Suppressor macrophage treated with lipopolysaccharide for 1 hour (primary cell): ENCODE measurements at places on chromosomes 5 and 9.

DNA sequence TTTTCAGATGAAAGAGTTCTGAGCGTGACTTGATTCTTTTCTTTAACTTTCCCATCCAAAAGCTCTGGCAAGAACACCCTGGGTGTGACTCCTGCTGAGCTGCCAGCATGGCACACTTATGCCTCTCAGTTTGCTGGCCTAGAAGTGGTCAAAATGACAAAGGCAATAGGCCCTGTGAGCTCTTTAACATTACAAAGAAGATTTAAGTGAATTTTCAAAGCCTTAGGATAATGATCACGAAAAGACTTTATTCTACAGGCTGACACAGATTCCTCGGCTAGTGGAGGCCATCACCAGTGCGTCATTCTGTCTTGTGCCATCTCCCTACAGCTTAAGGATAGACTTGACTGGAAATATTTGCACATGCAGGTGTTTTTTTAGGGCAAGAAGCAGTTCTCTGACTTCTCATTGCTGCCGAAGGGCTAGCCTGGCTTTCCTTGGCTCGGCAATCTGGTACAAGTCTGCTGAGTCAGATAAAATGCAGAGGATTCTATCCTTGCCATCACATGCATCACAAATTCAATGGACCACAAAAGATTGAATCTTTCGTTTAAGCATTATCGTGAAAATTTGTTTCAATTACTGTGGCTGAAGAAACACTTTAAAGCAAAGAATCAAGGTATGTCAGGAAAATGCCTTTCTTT lies 311.5 kb downstream of the COX7C start:
- no peak for DNase-seq

GRCh38 chr9:114027863-114028465 lies 50.1 kb downstream of the AMBP start:
- no peak for DNase-seq

GRCh38 chr5:129830288-129830687 lies 74.0 kb upstream of the CHSY3 start:
- DNase-seq: no peak

DNA sequence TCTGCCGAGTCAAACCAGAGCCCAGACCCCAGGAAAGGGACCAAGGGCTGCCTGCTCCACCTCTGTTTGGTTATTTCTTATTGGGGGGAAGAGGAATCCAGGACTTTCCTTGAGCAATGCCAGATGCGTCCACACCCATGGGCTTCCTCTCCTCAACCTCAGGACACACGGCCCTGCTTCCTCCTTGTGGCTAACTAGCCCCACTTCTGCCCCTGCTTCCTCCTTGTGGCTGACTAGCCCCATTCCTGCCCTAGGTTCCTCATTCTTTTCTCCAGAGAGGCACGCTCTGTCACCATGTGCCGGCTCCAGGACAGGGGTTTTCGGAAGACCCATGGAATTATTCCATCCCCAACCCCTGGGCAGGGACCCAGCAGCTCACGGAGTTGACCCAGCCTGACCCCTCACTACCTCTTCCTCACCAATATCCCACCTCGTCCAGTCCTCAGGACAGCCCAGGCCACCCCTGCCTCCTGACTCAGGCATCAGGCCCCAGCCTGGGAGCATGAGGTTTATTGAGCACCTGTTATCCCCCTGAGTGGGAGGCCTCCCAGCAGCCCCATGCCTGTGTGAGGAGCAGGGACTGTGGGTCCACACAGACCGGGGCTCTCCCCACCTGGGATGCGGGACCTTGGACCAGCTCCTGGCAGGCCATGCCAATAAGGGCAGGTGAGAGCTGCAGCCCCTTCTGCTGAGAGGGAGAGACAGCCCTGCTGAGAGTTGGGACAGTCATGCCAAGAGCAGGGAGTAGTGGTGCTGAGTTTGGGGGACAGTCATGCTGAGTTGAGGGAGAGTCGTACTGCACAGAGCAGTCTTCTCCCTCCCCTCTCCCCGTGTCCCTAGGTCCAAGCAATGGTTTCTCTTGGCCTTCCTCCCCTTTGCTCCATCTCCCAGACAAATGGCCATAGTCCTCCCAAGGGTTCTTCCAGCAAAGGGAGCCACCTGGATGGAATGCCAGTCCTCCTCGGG lies 11.8 kb upstream of the FCN1 start:
- DNase-seq: peak; percentile 93

GRCh38 chr5:52562473-52562872 lies 225.2 kb upstream of the ITGA1 start:
- DNase-seq: no peak

DNA sequence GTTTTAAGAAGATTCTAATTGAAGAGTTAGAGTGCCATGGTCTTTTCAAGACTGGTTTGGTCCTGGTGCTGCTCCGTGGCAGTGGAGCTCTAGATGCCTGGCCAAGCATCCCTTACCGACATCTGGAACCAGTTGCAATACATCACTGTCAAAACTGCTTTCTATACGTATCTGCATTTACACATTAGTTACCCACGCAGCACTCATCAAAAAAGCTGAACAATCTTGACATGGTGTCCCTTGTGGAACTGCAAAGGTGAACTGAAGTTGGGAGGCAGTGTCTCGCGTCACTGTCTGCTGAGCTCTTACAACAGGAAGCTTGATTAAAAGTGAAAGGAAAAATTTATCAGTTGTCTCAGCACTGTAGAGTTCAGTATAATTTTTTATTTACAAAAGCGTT lies 82.6 kb downstream of the PBX3 start:
- peak; percentile 54 for DNase-seq

- DNase-seq: no peak
Measured at GRCh38 chr5:2752821-2753439, 1.5 kb upstream of the IRX2 start.

DNA sequence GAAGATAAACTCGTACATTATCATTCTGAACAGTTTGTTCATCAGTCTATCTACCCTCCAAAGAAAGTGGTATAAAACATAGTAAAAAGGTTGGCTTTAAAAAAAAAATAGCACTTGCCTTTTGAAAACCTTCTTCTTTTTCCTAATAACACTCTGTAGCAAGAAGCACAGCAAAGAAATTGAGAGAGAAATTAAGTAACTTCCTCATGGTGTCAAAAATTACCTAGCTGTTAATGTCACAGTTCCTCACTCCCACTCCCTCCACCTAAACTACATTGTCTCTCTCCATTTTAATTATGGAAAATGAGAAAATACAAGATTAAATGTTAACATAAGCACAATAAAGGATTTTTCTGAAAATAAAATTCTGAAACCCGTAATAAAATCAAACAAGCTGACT lies 72.2 kb downstream of the CERT1 start:
- DNase-seq: peak; percentile 35

- no peak for DNase-seq
Measured at GRCh38 chr9:89434636-89435035, 63.3 kb downstream of the SEMA4D start.

- DNase-seq: no peak
Measured at GRCh38 chr5:38163636-38164237, 94.6 kb upstream of the EGFLAM start.

DNA sequence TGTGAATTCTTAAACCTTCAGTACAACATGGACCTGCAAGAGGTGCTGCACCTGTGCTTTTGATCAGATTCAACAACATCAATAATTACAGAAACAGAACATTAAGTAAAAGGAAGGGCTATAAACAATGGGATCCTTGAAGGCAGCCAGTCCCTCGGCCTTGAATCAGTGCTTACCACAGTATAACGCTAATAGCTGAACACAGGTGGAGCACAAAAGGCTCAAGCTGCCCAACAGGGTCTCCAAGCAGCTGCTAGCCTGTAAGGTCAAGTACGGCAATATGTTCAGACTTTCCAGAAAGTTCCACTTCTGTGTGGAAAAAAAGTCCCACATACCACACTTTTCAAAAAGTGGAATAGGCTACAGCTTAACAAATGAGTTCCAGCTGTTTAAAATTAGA lies 61.9 kb upstream of the ITGA1 start:
- DNase-seq: no peak

GRCh38 chr9:106621313-106622163 lies 241.4 kb upstream of the ZNF462 start:
- no peak for DNase-seq

DNA sequence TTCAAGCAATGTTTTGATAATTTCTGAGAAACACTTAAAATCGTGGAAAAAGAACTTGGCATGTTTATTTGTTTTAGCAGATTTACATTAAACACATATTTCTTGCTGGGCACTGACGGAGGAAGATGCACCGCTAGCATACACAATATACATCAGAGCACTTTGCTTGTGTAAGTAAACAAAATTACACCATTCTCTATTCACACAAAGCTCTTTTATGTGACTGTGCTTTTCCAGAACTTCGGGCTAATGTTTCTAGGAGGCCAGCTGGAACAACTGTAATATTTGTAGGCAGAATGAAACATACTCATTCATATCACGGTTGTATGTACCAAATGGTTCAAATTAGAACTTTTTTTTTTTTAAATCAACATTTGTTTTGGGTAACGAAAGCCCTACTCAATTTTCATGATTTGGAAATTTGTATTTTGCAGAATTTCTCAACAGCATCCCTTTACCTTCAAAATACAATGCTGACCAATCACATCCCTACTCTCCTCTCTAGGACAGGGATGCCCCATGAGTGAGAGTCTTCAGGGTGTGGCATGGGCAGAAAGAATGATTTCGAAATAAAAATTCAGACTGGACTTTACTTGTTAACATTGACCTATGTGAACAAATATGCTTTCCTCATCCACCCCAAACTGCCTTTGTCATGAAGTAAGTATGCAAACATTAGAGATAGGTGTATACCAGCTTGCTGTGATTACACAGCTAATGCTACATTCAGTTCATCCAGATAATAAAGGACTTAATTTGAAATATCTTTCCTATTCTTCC lies 425.1 kb downstream of the BNC2 start:
- no peak for DNase-seq

DNA sequence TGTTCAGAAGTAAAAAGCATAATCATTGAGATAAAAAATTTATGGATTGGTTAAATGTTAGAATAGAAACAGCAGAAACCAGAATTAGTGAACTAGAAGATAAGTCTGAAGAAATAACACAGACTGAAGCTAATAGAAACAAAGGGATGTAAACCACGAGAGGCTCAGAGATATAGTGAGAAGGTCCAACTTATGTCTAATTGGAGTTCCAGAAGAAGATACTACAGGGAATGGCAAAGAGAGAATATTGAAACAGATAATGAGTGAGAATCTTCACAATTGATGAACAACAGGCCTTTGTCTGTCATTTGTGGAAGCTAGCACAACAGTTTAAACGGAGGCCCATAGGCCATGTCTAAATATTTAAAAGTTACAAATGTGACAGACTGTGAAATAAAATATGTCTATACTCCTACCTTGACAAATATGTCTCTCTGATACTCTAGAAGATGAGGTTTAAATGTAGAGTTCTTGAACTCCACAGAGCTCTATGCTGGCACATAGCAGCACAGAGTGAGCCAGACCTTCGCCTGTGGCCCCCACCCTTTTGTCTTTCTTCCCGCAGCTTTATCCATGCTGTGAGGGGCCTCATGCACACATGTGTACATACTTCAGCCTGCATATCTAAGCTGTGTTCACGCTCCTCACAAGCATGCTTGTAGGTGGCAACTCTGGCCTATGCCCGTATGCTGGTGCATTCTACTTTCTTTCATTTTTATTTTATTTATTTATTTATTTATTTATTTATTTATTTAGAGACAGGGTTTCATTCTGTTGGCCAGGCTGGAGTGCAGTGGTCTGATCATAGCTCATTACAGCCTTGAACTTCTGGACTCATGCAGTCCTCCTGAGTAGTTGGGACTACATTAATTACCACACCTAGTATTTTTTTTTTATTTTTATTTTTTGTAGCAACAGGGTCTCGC lies 45.0 kb upstream of the ABL1 start:
- peak; percentile 18 for DNase-seq

DNA sequence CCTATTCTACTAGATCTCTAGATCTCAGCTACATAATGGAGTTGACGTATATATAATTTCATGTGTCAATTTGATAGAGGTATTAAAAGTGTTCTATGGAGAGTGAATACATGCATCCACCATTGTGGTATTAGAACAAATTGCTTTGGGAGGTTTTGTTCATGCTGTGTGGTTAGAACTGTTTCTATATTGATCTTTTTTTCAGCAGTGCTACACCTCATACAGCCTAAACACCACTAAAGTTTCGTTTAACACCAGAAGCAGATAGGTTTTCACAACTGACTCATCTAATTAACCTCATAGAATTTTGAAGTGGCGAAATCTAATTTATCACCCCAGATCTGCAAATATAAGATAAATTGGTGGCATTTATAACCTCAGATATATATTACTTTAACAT lies 269.4 kb upstream of the SEMA6A start:
- no peak for DNase-seq

GRCh38 chr5:9358961-9359685 lies 186.8 kb downstream of the SEMA5A start:
- no peak for DNase-seq

GRCh38 chr5:142659405-142659804 lies 26.5 kb downstream of the FGF1 start:
- DNase-seq: no peak

DNA sequence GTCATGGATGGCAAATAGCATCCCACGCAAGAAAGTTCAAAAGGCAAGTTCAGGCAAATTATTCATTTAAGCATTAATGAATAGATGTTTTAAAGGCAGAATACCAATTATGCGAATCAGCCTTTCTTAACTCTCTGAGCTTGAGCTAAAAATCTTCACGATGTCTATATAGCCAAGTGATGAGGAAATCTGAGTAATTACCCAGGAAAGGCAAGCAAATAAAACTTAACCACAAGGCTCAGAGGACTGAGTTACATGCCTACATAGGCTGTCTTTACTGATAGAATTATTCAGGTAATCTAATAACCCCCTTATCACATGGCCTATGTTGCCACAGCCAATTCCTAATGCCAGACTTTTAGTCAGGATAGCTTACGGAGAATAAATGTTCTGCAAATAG lies 120.8 kb upstream of the MTAP start:
- no peak for DNase-seq

- DNase-seq: no peak
Measured at GRCh38 chr9:133472753-133473378, 6.0 kb downstream of the SLC2A6 start.

DNA sequence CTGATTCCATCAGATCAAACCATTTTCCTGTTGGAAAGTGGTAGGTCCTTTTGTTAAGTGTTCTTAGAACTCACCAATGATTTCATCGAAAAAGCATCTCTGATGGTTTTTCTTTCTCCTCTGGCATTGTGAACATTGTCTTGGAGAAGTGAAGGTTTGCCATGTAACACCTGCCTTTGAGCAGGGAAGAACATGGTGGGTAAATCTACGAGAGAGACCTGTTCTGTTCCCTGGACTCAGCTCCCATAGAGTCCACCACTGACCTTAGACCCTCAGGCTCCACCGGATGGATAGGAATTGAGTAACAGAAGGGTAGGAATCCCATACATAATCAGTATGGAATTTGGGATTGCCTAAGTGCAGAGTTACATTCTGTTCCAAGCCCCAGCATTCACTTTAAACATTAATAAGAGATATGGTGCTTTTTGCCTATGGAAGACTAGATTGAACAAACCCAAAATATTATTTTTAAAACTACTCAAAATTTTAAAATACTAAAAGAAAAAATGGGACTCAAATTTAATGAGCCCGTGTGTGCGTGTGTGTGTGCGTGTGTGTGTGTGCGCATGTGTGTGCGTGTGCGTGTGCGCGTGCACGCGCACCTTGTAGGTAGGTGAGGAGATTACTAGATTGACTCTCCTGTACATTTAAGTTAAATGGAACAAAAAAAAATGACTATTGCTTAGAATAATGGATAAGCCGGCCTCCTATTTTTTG lies 92.0 kb downstream of the C9orf152 start:
- DNase-seq: no peak

- peak; percentile 95 for DNase-seq
Measured at GRCh38 chr9:124285903-124286291, 28.1 kb downstream of the NEK6 start.
